Stimulated activated naive CD8-positive, alpha-beta T cell treated with anti-CD3 and anti-CD28 coated beads, Interleukin-15, Interleukin-2, amounts not matched to agents 100 U/mL and 50 U/mL, for 24 hours (primary cell): ENCODE measurements at places on chromosomes 7 and 10.
A peak's percentile ranks its signal among the peaks of the same experiment; 100 is the strongest.

- DNase-seq, result peak; percentile 60
Observed at GRCh38 chr7:149865437-149865836, 8.3 kb upstream of the ATP6V0E2 start.

DNA sequence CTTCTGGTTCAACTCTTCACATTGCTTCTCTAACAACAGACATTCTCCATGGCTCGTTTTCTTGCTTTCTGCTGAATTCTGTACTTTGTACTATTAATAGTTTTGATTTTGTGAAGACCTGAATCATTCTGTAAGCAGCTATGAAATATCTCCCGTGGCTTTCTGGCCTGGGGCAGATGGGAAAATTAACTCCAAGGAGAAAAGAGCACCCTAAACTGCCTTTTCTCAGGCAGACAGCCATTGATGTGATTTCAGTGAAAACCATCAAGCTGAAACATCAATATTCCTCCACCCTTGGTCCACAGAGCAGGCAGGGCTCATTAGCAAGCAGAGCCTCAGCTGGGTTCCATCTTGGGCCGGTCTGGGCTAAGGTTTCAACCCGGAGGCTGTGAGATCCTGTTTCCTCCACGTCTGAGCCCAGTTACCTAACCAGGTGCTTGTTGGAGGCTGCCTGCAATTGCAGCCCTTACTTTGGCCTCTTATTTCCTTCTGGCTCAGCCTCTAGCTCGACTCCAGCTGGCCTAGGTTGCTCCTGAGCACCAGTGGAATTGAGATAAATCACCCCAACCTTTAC, 21.1 kb upstream of the EZH2 start:
- no peak for DNase-seq

GRCh38 chr7:106062006-106062405, 50.1 kb downstream of the SYPL1 start:
- DNase-seq, result no peak

GRCh38 chr10:103451091-103451813, 918 bp downstream of the CALHM2 start:
- peak; percentile 50 for DNase-seq

GRCh38 chr7:47427051-47427643, 154.8 kb downstream of the TNS3 start:
- DNase-seq, result no peak

DNA sequence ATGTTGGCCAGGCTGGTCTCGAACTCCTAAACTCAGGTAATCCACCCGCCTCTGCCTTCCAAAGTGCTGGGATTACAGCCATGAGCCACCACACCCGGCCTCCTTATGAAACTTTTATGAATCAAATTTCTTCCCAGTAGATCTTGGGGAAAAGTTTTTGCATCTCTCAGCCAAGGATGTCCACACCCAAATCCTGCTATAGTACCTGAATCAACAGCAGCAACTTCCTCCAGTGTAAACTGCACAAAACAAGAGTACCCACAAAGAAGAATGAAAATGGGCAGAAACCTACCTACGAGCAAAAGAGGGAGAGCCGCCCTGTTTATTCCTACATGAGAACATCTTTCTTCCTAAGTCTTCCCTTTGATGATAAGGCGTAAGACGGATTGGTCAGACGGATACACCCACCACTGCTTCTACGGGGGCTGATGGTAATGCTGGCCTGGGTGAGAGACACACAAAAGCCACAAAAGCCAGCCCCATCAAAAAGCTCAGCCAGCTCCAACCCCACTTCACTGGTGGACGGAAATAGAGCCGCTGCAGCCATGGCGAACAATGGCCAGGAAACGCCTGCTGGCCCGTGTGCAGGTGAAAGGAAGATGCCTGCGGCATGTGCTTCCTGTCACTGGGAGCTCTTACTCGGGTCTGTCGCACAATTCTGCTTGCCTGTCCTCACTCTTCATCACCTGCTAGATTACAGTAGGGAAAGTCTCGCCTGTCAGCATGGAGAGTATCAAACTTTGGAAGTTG, 10.4 kb downstream of the JCAD start:
- DNase-seq, result no peak

DNA sequence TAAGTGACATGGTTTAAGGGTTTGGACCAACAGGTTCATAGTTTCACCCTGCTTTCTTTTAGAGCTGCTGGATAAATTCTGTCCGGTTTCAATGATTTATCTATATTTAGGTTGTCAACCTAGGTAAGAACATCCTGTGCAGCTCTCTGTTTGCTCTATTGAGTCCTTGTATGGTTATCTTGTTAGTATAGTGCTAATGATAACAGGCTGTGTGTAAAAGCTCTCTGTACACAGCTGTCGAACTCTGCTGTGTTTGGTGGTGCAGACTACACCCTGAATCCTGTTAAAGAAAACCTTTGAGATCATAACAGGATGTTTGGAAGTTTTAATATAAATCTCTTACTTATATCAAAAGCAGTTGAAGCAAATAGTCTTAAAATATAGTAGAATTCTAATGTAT, 219.2 kb downstream of the SDK1 start:
- no peak for DNase-seq

- DNase-seq, result no peak
Observed at GRCh38 chr10:70354556-70354955, 27.9 kb downstream of the LRRC20 start.

DNA sequence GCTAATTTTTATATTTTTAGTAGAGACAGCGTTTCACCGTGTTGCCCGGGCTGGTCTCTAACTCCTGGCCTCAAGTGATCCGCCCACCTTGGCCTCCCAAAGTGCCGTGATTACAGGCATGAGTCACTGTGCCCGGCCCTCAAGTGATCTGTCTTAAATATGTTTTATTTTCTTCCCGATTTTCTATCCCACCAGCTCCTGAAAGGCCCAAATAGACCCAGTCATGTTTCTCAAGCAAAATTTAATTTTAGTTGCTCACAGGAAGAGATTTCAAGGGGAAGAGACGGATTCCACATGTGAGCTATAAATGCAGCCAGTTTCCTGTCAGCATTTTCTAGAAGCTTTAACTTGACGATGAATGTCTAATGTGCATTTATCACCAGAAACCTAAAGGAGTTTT, 12.0 kb downstream of the DENND10 start:
- no peak for DNase-seq

GRCh38 chr7:156764766-156765165, 124.2 kb downstream of the RNF32 start:
- DNase-seq, result no peak

- no peak for DNase-seq
Observed at GRCh38 chr10:27660268-27660667, 85.4 kb downstream of the MKX start.

DNA sequence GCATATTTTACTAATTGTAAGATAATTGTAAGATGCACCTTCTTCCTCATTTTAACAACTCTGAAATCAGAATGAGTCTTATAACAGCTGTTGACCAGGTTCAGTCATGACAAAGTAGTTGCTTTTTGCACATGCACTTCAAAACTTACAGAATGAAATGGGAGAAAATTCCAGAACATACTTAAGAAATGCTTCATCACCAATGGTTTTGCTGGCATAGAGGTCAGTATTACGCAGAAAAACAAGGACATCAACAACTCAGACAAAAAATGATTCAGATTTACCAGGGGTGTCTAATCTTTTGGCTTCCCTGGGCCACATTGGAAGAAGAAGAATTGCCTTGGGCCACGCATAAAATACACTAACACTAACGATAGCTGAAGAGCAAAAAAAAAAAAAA, 13.3 kb downstream of the COL28A1 start:
- DNase-seq, result no peak

GRCh38 chr7:140621401-140622021, 19.1 kb downstream of the DENND2A start:
- no peak for DNase-seq

DNA sequence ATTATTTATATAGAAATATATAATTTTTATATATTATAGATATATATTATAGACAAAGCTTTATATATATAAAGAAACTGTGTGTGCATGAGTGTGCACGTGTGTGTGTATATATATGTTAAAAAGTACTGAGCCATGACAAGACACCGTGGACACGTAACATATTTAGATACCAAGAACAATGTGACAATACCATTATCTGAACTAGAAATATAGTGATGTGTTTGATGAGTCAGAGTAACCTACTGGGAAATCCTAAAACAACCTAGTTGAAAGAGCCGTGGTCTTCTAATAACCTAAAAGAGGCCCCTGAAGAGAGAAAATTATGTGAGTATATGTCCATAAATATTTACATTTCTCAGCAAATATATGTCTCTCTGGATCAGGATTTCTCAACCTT, 50.7 kb upstream of the ITGB8 start:
- DNase-seq, result no peak

- DNase-seq, result peak; percentile 79
Observed at GRCh38 chr10:72079356-72079755, 9.0 kb downstream of the SPOCK2 start.

DNA sequence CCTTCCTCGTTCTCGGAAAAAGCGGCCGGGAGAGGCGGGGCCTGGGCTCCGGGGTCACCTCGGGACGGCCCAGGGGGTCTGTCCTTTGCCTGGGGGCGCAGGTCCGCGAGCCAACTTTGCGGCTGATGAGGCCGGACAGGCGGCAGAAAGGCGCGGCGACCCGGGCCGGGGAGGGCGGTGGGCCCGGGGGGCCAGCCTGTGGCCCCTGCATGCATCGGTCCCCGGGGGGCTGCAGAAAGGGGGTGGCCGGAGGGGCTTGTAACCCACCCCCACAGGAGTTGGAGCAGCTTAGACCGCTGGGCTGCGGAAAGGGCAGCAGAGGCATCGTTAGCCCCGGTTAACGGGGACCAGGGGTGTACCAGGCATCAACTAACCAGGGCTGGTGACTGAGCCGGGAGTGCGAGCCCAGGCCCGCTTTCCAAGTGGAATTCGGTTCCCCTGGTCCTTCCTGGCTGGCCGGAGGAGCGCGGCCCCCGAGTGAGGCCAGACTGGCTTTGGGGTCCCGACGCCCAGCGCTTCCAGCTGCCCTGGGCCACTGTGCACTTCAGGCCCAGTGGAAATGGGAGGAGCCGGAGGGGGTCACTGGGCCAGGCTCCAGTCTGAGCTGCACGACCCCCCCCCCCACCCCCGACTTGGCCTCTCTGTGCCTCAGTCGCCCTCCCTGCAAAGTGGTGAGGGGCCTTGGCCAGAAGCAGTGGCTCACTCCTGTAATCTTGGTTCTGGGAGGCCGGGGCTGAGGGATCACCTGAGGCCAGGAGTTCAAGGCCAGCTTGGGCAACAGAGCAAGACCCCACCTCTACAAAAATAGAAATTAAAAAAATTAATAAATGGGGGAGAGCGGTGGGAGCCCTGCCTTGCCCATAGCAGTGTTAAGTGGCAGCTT, 919 bp downstream of the SLC29A4 start:
- no peak for DNase-seq

- no peak for DNase-seq
Observed at GRCh38 chr7:101664893-101665471, 35.9 kb upstream of the MYL10 start.

- DNase-seq, result no peak
Observed at GRCh38 chr10:50585921-50586739, 37.6 kb downstream of the SGMS1 start.

- DNase-seq, result no peak
Observed at GRCh38 chr10:132157101-132157500, 29.6 kb upstream of the DPYSL4 start.

- no peak for DNase-seq
Observed at GRCh38 chr7:130598056-130598455, 70.5 kb downstream of the COPG2 start.

- DNase-seq, result no peak
Observed at GRCh38 chr7:117776224-117776623, 97.0 kb downstream of the CTTNBP2 start.

- peak; percentile 34 for DNase-seq
Observed at GRCh38 chr10:72637398-72637857, 11.5 kb upstream of the MICU1 start.

DNA sequence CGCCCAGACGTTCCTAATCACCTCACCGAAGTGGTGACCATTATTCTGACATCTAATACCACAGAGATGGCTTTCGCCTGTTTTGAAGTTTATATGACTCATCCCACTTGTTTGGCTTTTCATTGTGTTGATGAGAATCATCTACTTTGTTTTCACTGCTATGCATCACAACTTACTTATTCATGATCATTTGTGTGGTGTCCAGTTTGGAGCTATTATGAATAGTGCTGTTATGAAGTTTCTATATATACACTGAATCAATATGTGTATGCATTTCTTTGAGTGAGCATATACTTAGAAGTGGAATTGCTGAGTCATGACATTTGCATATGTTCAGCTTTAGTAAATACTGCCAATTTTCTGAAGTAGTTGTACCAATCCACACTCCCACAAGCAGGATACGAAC, 38.6 kb upstream of the TNKS2 start:
- DNase-seq, result no peak

DNA sequence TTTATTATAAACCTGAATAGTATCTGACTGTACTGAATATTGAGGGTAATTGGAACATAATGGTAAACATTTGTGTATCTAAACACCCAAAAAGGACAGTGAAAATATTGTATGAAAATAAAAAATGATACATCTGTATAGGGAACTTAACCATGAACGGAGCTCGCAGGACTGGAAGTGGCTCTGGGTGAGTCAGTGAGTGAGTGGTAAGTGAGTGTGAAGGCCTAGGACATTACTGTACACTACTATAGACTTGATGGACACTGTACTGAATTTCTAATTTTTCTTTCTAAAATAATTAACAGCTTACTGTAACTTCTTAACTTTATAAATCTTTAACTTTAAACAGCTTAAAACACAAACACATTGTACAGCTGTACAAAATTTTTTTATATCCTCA, 454.5 kb upstream of the FZD8 start:
- DNase-seq, result no peak

DNA sequence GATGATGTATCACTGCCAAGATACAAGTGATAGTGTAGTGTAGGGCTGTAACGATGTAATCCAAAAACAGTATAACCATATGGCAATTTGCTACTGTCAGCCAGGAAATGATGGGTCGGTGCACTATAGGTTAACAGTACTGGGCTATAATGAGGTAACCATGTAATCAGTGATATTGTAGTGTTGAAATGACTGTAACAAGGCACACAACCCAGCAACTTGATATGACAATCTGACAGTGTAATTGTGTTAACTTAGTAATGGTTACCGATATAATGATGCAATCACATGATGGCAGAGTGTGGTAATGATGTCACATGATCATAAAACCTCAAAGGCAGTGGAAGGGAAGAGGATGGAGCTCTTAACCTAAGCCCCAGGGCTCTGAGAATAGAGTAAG, 73.8 kb upstream of the SLF2 start:
- no peak for DNase-seq

- DNase-seq, result no peak
Observed at GRCh38 chr7:141952461-141952860, 5.7 kb upstream of the CLEC5A start.

DNA sequence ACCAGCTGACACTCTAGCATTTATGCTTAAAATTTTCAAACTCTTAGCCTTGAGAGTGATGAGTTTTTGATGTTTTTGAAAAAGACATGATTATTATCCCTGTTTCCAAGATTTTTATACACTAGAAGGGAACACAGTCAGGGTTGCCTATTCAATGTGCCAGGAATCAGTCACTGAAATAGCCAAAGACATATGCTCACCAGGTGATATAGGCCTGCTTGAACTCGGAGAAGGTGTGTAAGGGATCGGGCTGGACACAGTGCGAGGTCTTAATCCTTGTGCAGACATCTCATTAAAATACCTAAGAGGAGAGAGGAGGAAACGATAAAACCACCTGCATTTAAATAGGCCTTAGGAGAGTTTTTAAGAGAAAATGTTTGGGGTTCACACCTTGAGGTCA, 51.0 kb upstream of the MRLN start:
- no peak for DNase-seq

- DNase-seq, result no peak
Observed at GRCh38 chr10:67088036-67088435, 162.2 kb downstream of the LRRTM3 start.

- DNase-seq, result no peak
Observed at GRCh38 chr10:44963772-44964633, 4.4 kb downstream of the RASSF4 start.

- DNase-seq, result no peak
Observed at GRCh38 chr7:34067005-34067778, 161.9 kb downstream of the BMPER start.
